Skin of body (tissue), 3 donors: ENCODE measurements at places on chromosomes 12 and 14. TPM values are rescaled to one million over a fixed set of nuclear protein-coding genes. Genes with fewer than 3 reads are reported as not detected.

The TIMELESS gene
- total RNA-seq: 9.4 TPM

The LRRK2 gene
- 21.2 TPM for total RNA-seq

The SDR9C7 gene
- total RNA-seq: 7.1 TPM

The SLC17A8 gene
- total RNA-seq: not detected

The CLEC4E gene
- 0.79 TPM for total RNA-seq

The DAD1 gene
- total RNA-seq: 164 TPM
